IPS DF 6.9 (cell line): ENCODE measurements at places on chromosomes 2 and 18.

- no peak overlapping the region for H3K27ac ChIP-seq
- H3K4me1 ChIP-seq, result no peaks in the 10 kb centered on the region; the same call in 1 of the 2 replicates
- no peak for DNase-seq
- H3K36me3 ChIP-seq, result no peaks in the 10 kb centered on the region
- H3K27me3 ChIP-seq, result no peaks in the 10 kb centered on the region
Observed at GRCh38 chr18:79484661-79485621, 89.2 kb downstream of the NFATC1 start.

DNA sequence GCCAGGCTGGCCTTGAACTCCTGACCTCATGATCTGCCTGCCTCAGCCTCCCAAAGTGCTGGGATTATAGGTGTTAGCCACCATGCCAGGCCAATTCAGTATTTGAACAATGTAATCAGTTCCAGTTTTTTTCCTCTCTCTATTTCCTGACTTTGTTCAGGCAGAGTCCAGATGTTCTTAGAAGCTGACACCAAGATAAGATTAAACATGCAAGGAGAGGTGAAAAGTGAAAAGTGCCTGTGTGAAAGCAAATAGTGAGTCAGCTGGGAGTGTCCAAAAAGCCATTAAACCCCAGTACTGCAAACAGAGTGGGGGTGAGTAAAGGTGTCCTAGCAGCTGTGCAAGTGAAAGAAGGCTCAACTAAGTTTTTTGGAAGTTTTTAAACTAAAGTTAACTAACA, 231.5 kb downstream of the PTH2R start:
- no peak overlapping the region for H3K27ac ChIP-seq
- no peaks in the 10 kb centered on the region for H3K36me3 ChIP-seq
- no peak for DNase-seq
- H3K27me3 ChIP-seq, result no peaks in the 10 kb centered on the region

GRCh38 chr2:240876035-240876474, 7.4 kb downstream of the AGXT start:
- H3K36me3 ChIP-seq, result no peaks in the 10 kb centered on the region
- no peaks in the 10 kb centered on the region for H3K27me3 ChIP-seq
- H3K4me3 ChIP-seq, result no peak overlapping the region
- H3K4me1 ChIP-seq, result no peaks in the 10 kb centered on the region
- DNase-seq, result no peak

GRCh38 chr2:8549273-8549922, 132.5 kb upstream of the ID2 start:
- no peak for DNase-seq
- H3K36me3 ChIP-seq, result no peaks in the 10 kb centered on the region
- peaks cover 1% of the 10 kb centered on the region; the same call in 1 of the 2 replicates for H3K4me1 ChIP-seq
- H3K27ac ChIP-seq, result no peak overlapping the region

DNA sequence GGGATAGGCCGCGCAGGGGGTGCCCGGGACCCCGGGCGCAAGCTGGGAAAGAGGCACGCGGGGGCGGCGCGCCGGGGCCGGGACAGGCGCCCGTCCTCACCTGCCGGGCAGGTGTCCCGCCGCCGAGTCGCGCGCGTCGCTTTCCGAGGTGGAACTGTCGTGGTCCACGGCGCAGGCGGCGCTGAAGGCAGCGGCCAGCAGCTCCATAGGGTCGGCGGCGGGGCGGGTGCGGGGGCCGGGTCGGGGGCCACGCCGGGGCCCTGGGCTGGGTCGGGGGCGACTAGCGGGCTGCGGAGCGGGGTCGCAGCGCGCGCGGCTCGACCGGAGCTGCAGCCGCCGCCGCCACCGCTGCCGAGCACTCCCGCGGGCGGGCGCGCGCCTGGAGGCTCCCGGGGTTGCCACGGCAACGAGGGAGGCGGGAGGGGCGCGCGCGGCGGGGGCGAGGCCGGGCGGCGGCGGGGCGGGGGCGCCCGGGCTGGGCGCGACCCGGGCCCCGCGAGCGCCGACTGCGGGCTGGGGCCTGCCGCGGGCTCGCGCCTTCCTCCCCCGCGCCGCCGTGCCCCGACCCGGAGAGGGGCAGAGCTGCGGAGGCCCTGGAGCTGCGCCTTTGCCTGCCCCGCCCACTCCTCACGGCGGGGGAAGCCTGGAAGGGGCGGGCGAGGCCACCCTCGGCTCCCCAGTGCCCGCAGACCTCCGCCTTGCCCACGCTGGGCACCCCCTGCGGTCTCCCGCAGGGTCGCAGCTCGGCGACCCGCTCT, 57.9 kb downstream of the SNORC start:
- H3K27ac ChIP-seq, result no peak overlapping the region
- peak overlapping the region; percentile 38; the same call in 1 of the 2 replicates for H3K4me3 ChIP-seq
- no peaks in the 10 kb centered on the region for H3K36me3 ChIP-seq
- no peak for DNase-seq
- H3K27me3 ChIP-seq, result peaks cover 35% of the 10 kb centered on the region

GRCh38 chr2:232521959-232522622, 1.9 kb downstream of the PRSS56 start:
- no peaks in the 10 kb centered on the region for H3K36me3 ChIP-seq
- H3K27me3 ChIP-seq, result peaks cover 16% of the 10 kb centered on the region
- H3K4me1 ChIP-seq, result peaks cover 6% of the 10 kb centered on the region; the same call in 1 of the 2 replicates

GRCh38 chr2:10785260-10785659, 27.3 kb downstream of the PDIA6 start:
- DNase-seq, result no peak
- no peak overlapping the region for H3K27ac ChIP-seq
- H3K4me3 ChIP-seq, result no peak overlapping the region

- no peak overlapping the region for H3K4me3 ChIP-seq
- no peaks in the 10 kb centered on the region for H3K27me3 ChIP-seq
- no peaks in the 10 kb centered on the region for H3K4me1 ChIP-seq
Observed at GRCh38 chr2:35503738-35504199, 851.8 kb upstream of the CRIM1 start.
